ENCODE measurements at places on chromosomes 11 and 22. TPM values are rescaled to one million over a fixed set of nuclear protein-coding genes. Genes with fewer than 3 reads are reported as not detected.

- no peak for DNase-seq
These were observed 33.4 kb downstream of the PLA2G6 start for GRCh38 chr22:38148245-38148644.

GRCh38 chr11:117900121-117900648 is 23.7 kb upstream of the FXYD6 start:
- no peak for DNase-seq

DNA sequence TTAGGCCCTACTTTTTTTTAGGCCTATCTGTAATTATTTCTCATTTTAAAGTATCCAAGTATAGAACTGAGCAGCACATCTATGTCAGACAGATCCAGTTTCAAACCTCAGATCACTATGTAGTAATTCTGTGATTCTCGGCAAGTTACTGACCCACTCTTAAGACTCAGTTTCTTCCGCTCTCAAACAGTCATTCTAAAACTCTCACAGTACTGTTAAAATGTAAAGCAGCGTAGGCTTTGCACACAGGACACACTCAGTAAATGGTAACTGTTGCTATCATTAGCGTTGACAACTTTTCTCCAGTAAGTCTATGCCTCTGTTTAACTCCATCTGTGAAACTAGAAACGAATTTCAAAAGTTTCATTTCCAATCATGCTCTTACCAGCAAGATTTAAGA is 277.1 kb downstream of the TTC28 start:
- no peak for DNase-seq

- DNase-seq: no peak
These were observed 64.4 kb upstream of the LINC01488 start for GRCh38 chr11:69416762-69417698.

DNA sequence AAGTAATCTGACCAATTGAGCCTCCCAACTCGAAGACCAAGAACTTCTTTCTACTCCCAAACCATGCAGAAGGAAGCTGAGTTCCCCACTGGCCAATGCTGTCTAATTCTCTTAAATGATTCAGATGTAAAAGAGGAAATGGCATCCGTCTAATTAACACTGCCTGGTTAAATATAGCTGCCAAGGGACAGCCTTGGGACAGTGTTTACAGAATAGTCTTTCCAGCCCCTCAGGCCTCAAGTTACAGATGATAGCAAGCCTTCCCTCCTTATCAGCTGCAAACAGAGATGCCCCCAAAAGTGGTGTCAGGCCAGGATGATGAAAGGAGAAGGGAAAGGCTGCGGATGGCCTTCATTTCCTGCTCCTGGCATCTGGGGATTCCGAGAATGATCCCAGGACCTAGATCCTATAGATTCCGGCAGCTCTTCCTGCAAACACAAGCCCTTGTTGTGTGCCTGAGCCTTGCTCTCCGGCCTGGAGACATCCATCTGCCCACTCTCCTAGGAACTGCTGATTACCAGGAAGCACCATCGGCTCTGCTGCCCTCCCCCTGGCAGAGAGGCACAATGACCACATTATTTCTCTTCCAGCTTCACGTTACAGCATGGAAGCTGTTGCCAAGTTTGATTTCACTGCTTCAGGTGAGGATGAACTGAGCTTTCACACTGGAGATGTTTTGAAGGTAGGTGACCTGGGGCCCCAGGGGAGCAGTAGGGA is 13.5 kb upstream of the TMA7B start:
- DNase-seq: peak; percentile 34

DNA sequence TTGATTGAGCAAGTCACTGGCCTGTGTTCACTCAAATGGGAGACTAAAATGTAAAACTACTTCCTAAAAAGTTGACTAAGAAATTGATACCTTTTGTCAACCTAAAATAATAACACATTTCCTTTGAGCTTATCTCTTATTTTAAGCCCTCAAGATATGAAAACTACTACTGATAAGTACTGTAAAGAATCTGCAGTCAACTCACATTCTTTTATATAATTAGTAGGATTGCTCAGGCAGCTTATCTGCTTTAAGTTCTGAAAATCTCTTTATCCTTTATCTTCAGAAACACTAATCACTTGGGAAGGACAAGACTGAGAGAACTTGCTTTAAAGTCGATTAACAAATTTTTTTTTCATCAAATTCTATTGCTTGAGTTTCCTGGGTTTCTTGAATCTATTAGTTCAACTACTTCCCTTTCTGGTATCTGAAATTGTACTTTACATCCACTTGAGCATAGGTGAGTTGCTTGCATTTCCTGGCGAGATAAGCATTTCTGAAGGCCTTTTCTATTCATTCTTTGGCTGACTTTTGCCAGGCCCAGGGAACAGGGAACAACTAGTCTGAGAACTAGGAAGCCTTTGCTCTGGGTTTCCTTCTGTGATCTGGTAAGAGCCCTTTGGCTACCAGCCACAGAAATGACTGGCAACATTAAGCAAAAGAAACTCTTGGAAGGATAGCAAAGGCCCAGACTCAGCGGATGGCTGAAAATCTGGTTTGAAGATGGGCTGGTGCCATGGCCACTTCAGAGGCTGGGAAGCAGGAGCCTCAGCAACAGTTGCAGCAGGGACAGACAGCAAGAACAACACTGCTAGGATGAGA is 19.3 kb upstream of the CSRP3 start:
- no peak for DNase-seq

GRCh38 chr11:117830072-117830471 is 5.5 kb upstream of the FXYD2 start:
- DNase-seq: no peak

- DNase-seq: peak; percentile 91
These were observed 2.9 kb upstream of the TUBGCP6 start for GRCh38 chr22:50247748-50248147.

- DNase-seq: no peak
These were observed 854.3 kb downstream of the METTL15 start for GRCh38 chr11:28962502-28962901.

DNA sequence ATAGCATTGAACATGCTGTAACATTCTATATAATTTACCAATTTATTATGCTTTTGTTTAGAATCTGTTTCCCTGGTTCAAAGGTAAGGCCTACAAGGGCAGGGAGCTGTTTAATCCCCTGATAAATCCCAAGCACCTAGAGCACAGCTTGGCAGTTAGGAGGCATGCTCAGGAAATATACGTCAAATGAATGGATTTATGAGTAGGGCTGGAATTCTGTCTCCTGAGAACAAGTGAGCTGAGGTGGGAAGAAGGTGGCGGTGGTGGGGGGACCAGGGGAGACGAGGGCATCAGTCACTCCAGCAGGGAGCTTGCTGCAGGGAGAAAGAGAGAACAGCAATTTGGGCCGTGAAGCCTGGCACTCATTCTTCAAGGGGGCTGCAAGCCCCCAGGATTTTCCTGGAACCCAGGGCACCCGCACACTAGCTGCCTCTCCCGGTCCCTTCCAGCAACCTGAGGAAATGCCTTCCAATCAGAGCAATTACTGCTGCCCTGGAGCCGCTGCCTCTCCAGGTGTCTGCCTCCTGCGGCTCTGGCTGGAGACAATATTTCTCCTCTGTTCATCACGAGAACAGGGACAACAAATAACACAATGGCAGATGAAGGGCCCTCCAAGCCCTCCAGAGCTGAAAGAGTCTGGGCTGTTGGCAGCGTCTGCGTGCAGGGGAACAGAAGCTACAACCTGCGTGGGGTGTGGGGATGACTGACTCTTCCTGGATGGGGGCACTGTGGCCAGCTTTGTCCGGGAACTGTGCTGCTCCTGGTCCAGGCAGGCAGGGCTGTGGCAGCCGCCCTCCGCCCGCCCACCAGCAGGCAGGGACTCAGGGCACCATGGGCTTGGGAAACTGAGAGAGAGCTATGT is 233.4 kb downstream of the ST3GAL4 start:
- no peak for DNase-seq

GRCh38 chr22:38462960-38463784 is 4.7 kb upstream of the KDELR3 start:
- peak; percentile 62 for DNase-seq

DNA sequence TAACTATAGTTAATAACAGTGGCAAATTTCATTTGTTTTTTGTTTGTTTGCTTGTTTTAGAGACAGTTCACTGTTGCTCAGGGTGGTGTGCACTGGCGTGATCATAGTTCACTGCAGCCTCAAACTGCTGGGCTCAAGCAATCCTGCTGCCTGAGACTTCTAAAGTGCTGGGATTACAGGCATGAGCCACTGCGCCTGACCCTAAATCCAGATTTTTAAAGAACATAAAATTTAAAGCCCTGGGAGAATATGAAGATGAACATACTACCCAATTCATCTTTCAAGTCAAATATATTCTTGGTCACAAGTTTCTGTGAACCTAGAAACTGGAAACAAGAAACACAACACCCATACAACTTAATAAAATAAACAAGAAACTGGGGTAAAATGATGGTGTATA is 28.1 kb downstream of the RRAS2 start:
- DNase-seq: no peak

- no peak for DNase-seq
These were observed 56.1 kb upstream of the TIMP3 start for GRCh38 chr22:32745251-32745995.

- no peak for DNase-seq
These were observed 6.7 kb downstream of the HSD17B12 start for GRCh38 chr11:43687120-43687791.

DNA sequence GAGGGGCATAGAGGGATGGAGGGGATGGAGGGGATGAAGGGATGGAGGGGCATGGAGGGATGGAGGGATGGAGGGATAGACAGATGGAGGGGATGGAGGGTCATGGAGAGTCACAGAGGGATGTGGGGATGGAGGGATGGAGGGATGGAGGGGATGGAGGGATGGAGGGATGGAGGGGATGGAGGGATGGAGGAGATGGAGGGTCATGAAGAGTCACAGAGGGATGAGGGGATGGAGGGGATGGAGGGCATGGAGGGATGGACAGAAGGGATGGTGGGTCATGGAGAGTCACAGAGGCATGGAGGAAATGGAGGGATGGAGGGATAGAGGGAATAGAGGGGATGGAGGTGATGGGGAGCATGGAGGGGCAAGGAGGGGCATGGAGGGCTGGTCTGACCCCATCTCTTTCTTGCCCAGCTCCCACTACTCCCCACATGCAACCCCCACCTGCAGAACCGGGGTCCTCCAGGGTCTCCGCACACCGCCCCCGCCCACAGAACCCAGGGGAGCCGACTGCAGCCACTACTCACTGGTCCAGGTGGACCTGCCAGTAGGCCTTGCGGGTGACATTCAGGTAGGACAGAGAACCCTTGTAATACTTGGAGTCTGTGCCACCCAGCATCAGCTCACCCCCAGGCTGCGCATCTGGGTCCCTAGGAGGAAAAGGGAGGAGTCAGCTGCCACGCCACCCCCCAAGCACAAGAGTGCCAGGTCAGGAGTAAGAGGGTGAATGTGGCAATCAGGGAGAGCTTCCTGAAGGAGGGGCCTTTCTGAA is 4.2 kb upstream of the IFITM10 start:
- DNase-seq: no peak

- no peak for DNase-seq
These were observed 133.7 kb downstream of the SNX19 start for GRCh38 chr11:130782361-130783222.

GRCh38 chr11:46445920-46446771 is 54.6 kb upstream of the CHRM4 start:
- DNase-seq: no peak

GRCh38 chr11:34345991-34346480 is 11.8 kb downstream of the ABTB2 start:
- DNase-seq: no peak

DNA sequence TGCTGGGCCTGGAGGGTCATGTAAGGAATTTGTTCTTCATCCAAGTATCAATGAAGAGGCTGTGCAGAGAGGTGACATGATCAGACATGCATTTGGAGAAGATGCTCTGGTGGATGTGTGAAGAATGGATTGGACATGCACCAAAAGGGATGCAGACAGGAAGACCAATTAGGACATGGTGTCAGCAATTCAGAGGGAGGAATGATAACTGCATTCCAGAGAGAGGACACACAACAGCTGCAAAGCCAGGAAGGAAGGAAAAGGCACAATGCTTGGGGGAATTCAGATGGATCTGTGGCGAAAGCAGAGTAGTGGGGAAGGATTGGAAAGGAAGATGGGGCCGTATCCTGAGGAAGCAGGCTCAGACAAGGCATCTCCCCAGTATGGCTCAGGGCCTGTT is 5.2 kb upstream of the ARRB1 start:
- no peak for DNase-seq

DNA sequence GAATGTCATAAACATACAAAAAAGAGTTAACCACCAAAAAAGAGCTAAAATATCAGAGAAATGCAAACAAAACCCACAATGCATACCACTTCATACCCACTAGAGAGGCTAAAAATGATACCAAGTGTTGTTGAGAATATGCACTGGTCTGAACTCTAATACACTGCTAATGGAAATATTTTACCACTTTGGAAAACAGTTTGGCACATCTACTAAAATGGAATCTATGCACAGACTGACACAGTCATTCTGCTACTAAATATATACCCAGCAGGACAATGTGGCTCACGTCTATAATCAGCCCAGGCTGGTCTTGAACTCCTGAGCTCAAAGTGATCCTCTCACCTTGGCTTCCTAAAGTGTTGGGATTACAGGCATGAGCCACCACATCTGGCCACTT is 18.0 kb downstream of the MAPK1 start:
- no peak for DNase-seq

- no peak for DNase-seq
These were observed 80.0 kb downstream of the CTTN start for GRCh38 chr11:70478166-70478890.

- peak; percentile 8 for DNase-seq
These were observed 189.0 kb downstream of the DDX10 start for GRCh38 chr11:108853864-108854263.

DNA sequence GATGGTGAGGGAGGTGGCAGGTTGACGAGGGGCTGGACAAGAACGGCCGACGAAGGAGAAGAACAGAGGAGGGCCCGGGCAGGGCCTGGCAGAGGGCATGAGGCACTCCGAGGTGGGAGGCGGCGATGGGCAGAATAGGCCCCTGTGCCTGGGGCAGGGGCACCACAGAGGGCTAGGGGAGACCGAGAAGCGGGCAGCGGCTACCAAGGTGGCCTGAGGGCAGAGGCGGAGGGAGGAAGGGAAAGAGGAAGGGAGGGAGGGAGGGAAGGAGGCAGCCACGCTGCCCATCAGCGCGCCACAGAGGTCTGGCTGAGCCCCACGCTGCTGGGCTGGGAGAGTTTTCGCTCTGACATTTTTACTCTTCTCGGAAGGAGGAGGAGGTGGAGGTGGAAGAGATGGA is 11.3 kb downstream of the LSP1 start:
- DNase-seq: no peak

GRCh38 chr22:32661296-32661695 is 140.2 kb upstream of the TIMP3 start:
- no peak for DNase-seq

GRCh38 chr11:119376197-119376847 is 5.2 kb downstream of the USP2 start:
- peak; percentile 44 for DNase-seq

- DNase-seq: peak; percentile 15
These were observed 1.2 kb upstream of the GTSE1 start for GRCh38 chr22:46295277-46295971.

ACRV1 gene
- not detected for total RNA-seq

SLC7A4 gene
- total RNA-seq: not detected

IFT27 gene
- 50.0 TPM for total RNA-seq

ESAM gene
- 0.49 TPM for total RNA-seq

MYOD1 gene
- not detected for total RNA-seq

APLNR gene
- not detected for total RNA-seq

FRMD8 gene
- 31.5 TPM for total RNA-seq

SCGB1C1 gene
- not detected for total RNA-seq
